ENCODE measurements at places on chromosomes 11 and 22.

DNA sequence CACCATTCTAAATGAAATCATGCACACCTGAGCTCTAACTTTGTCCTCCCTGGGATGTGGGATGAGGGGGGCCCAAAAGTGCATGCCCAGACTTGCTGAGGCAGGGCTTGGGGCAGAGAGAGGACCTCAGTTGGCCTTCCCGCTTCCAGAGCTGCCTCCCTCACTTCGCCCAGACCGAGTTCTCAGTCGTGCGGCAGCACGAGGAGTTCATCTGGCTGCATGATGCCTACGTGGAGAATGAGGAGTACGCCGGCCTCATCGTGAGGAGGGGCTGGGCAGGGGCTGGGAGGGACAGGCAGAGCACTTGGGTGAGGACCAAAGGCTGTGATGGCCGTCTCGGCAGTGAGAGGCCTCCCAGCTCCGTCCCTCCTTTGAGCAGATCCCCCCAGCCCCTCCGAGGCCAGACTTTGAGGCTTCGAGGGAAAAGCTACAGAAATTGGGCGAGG, 8.2 kb downstream of the CFL1 start:
- DNase-seq = no peak

- no peak for DNase-seq
Observed at GRCh38 chr11:2002042-2002776, 4.6 kb upstream of the H19 start.

GRCh38 chr11:132409573-132410355, 1039.3 kb downstream of the NTM start:
- DNase-seq = no peak

GRCh38 chr11:11044137-11044855, 186.4 kb upstream of the ZBED5 start:
- no peak for DNase-seq

- no peak for DNase-seq
Observed at GRCh38 chr11:111409915-111410314, 30.8 kb upstream of the POU2AF1 start.

Data from activated naive CD4-positive, alpha-beta T cell (primary cell).